ENCODE measurements at places on chromosomes 3 and 15.

- DNase-seq = no peak
These were observed 10.8 kb downstream of the PDCD10 start for GRCh38 chr3:167723872-167724271.

GRCh38 chr3:179174898-179175297 lies 26.7 kb downstream of the PIK3CA start:
- peak; percentile 28 for DNase-seq

- no peak for DNase-seq
These were observed 178.9 kb downstream of the KCNMB2 start for GRCh38 chr3:178714925-178715832.

- no peak for DNase-seq
These were observed 190.6 kb downstream of the PLCL2 start for GRCh38 chr3:17075358-17075757.

DNA sequence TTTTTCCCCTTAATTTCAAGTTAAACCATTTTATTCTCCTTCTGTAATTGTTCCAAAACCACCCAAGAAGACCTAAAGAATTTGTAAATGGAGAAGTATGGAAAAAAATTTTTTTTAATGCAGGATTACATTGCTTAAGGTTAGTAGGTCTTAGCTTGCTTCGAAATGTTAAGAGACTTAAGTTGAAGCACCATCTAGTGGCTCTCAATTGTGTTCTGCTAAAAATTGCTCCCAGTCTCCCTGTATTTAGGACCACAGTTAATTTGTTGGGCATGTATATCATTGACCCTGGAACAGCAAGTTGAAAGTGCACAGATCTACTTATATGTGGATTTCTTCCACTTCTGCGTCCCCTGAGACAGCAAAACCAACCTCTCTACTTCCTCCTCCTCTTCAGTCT lies 32.4 kb downstream of the CD200R1L start:
- DNase-seq = peak; percentile 28

- DNase-seq = no peak
These were observed 110.0 kb downstream of the DGKG start for GRCh38 chr3:186251948-186252619.

- no peak for DNase-seq
These were observed 93.6 kb downstream of the BOC start for GRCh38 chr3:113304856-113305540.

- no peak for DNase-seq
These were observed 3.5 kb downstream of the HEXA start for GRCh38 chr15:72372361-72372760.

DNA sequence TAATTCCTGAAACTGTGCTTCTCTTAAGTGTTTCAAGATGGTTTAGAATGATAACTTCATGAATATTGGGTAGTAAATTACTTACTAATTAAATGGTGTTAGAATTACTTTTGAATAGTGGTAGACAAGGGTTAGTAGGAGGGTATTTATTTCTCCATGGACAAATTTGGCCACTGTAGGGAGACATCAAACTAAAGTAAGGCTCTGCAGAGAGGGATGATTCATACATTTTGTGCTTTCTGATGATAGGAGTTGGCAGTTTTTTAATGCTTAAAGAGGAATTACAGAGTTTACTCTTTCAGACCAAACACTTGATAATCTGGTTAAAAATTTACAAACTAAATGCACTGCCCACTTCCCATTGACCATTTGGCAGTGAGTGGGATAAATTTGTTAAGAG lies 127.6 kb downstream of the NAALADL2 start:
- DNase-seq = no peak

DNA sequence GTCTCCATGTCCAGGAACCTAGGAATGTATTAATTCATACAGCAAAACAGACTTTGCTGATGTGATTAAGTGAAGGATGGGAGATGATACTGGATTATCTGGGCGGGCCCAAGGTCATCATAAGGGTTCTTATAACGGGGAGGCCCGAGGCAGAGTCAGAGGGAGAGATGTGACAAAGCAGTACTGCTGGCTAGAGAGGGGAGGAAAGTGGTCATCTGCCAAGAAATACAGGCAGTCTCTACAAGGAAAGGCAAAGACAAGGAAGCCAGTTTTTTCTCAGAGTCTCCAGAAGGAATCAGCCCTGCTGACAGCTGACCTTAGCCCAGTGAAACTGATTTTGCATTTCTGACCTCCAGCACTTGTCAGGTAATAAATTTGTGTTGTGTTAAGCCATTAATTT lies 66.2 kb upstream of the CORO2B start:
- DNase-seq = no peak

DNA sequence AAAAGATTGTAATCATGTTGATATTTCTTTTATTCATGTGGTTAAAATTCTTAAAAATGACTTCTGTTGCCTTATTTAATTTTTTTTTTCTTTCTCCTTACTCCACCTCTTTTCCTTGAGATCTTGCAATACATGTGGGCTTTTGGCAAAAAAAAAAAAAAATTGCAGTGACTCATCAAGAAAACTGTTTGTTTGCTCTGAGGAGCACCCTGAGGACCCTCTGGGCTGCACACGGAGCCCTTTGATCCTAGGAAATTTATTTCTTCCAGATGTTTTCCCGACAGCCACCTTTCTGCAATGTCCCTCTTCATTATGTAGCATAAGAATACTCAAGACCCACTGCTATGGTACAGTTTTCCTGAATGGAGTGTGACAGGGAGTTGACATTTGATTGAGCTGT lies 371.7 kb downstream of the ZBTB20 start:
- DNase-seq = no peak

DNA sequence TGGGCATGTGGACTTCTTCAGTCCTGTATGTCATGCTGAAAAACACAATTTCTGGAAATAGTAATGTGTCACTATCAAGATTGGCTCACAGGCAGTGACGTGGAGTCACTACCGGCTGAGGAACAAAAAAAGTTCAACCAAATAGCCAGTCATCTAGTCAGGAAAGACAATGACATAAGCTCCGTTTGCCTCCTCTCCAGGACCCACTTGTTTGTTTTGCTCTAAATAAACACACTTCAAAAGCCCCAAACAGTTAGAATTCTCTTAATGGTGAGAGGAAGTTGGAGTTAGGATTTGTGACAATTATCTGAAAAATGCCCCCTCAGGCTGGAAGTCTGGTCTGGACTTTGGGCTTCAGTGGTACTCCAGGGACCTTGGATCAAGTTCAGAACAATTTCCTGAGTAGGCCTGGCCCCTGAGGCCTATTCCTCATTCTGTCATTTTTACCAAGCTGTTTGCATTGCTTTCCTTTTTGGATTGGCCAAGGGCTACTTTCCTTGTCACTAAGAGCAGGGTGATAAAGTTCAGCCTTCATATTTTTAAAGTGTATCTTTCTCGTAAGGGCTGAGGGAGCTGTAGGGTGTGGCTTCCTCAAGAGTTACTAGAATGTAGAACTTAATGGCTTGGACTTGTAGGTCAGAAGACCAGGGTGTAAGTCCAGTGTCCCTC lies 98.9 kb downstream of the EOMES start:
- no peak for DNase-seq

DNA sequence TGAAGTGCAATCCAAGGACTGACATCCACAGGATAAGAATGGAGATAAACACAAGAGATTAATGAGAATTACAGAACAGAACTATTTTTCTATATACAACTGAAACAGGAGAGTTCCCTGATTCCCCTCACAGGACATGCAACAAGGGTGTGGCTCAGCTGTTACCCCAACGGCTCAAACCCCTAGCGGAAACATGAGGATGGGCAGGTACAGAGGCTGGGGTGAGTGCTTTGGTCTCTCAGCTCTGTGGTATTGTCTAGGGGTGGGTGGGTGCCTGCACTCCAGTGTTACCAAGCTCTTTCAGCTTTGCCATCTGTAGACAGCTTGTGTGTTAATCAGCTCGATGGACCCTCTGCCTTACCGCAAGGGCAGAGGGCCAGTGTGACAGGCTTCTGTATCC lies 17.8 kb upstream of the LRIG1 start:
- DNase-seq = no peak

DNA sequence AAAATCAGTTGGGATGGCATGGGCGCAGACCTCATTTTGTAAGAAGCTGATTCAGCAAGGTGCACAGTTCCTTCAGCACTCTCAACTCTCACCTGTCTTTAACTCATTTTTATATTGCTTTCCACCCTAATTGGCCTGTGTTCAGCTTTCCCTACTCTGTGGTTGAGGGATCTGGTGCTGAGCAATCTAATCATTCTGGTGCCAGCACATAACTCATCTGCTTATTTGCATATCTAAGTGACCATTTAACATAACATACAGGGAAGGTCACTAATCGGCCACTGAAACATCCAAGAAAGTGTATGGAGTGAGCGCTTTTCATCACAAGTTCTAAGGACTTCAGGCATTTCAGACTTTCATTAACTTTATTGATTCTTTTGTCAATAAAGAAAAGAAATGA lies 303.4 kb upstream of the ROPN1 start:
- no peak for DNase-seq

DNA sequence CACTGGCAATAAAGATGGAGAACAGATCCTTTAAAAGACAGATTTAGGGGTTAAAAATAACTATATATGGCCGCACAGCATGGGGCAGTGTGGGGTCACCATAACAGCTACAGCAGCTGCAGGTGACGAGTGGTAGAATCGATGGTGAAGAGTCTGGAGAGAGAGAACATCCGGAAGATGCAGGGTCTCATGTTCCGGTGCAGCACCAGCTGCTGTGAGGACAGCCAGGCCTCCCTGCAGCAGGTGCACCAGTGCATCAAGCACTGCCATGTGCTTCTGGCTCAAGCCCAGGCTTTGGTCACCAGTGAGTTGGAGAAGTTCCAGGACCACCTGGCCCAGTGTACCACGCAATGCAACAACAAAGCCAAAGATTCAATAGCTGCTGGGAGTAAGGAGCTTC lies 93.7 kb upstream of the IMPG2 start:
- no peak for DNase-seq

GRCh38 chr3:174333640-174334039 lies 525.5 kb upstream of the NAALADL2 start:
- no peak for DNase-seq

DNA sequence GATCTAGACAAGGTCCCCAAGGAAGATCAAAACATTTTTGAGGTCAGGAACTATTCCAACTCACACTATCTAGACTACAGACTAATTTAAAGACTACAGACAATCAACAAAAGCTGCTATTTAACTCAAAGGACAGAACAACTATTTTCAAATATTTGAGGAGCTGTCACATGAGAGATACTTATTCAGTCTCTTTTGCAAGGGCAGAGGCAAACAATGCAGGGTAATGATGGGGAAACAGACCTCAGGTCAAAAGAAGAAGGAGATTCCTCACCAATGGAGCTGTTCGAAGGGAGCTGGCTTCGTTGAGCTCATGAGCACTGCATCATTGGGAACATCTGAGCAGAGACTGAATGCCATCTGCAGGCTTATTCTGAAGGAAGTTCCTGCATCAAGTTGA lies 231.9 kb downstream of the DTWD1 start:
- DNase-seq = no peak

DNA sequence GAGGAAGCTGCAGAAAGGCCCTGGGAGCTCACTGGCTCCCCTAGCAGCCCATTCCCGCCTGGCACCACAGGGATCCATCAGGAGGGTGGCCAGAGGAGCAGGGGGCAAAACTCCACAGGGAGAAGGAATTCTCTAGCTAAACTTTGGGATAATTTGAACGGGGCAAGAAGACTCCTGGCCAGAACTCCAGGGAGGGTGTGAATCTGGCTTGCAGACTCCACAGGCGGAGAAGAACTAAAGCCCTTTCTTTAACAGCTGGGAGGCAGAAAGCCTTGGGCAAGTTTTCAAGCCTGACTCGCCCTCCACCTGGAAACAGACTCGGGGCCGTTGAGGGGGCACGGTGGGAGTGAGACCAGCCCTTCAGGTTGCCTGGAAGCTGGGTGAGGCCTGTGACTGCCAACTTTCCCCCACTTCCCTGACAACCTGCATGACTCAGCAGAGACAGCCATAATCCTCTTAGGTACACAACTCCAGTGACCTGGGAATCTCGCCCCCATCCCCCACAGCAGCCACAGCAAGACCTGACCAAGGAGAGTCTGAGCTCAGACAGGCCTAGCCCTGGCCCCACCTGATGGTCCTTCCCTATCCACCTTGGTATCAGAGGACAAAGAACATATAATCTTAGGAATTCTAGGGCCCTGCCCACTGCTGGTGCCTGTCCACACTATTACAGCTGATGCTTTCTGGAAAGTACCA lies 28.6 kb downstream of the SLC27A2 start:
- DNase-seq = no peak

DNA sequence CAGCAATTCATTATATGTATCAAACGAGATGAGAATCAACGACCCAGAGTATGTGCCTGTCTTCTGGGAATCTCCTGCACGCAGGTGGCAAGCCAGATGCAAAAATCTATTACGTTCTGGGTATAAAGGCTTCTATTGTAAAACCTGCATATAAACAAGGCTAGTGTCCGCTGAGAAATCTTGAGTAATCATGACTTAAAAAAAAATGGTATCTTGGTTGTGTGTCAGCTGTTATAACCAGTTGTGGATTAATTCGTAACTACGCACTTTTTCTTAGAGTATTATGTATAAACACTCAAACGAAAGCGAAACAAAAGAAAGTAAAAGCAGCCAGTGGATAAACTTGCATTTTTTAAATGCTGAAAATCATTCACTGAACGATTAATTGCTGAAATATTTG lies 509.1 kb downstream of the RSL24D1 start:
- DNase-seq = no peak

GRCh38 chr15:77098572-77098971 lies 27.7 kb upstream of the TSPAN3 start:
- no peak for DNase-seq
